Aorta (tissue), 5 donors: ENCODE measurements at places on chromosomes 2 and 18. TPM values are rescaled to one million over a fixed set of nuclear protein-coding genes. Genes with fewer than 3 reads are reported as not detected.

GRCh38 chr2:88831071-88831791 lies 139.8 kb downstream of the RPIA start:
- no peaks in the 10 kb centered on the region for H3K4me1 ChIP-seq
- no peaks in the 10 kb centered on the region for H3K27me3 ChIP-seq
- H3K4me3 ChIP-seq, result no peak overlapping the region
- H3K36me3 ChIP-seq, result no peaks in the 10 kb centered on the region
- DNase-seq, result no peak

DNA sequence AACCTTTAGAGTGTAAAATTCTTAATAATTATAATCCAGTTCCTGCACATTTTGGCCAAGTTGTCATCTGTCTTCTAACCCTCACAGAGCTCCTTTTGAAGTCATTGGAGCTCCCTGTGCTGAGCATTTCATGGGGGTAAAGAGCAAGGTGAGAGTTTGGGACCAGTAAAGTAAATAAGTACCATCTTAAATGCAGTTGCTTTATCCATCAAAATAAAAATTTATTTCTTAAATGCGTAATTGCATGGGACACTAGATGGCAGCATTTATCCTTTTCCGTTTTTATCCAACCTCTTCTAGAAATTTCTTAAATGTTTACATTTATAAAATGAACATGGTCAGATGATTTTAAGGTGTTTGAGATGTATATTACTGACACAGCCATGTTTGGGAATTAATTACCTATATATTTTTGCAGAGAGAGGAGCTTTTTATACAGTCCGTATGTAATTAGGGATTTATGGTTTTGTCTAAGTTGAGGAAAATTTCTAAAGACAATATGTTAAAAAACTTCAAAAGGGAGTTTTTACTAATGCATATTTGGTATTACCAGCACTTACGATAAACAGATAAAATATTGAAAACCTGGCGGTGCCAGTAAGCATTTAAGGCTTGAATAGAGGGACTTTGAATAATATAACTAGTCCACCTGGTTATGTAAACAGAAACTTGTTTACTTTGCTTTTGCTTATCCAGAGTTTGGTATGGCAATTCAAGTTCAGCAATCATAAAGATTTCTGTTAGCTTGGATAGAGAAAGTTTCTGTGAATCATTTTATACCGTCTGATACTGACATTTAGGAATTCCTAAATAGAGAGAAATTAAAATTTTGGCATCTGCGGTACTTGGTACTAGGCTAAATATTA lies 54.5 kb downstream of the ACSL3 start:
- peaks cover 1% of the 10 kb centered on the region for H3K36me3 ChIP-seq
- H3K4me1 ChIP-seq, result peaks cover 6% of the 10 kb centered on the region
- no peaks in the 10 kb centered on the region for H3K27me3 ChIP-seq
- no peak overlapping the region for H3K27ac ChIP-seq

- peaks cover 4% of the 10 kb centered on the region for H3K4me1 ChIP-seq
- no peaks in the 10 kb centered on the region for H3K27me3 ChIP-seq
- H3K4me3 ChIP-seq, result no peak overlapping the region
These were observed 21.6 kb upstream of the ITGB6 start for GRCh38 chr2:160221391-160222276.

The LAMA1 gene
- total RNA-seq, result 0.78 TPM
